ENCODE measurements at places on chromosomes 13 and 19. TPM values are rescaled to one million over a fixed set of nuclear protein-coding genes. Genes with fewer than 3 reads are reported as not detected.

The TMEM190 gene
- total RNA-seq, result not detected

The SUGP1 gene
- 46.1 TPM for total RNA-seq

DNA sequence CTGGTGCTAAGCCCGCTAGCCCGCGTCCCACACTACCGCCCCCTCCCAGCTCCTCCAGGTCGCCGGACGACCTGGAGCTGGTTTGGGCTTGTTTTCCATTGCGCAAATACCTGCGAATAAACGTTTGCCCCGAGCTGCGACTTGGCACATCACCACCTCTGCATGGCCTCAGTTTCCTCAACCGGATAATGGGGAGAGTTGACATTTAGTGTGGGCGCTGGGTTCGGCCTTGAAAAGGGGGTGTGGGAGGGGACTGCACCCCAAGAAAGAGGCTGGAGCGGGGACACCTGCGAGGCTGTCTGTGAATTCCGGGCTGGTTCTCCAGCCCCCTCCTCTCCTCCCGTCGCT, 11.0 kb upstream of the JUND start:
- H3K27ac ChIP-seq, result peak overlapping the region; percentile 22
- H3K4me1 ChIP-seq, result peaks cover 25% of the 10 kb centered on the region
- no peaks in the 10 kb centered on the region for H3K36me3 ChIP-seq
- H3K27me3 ChIP-seq, result no peaks in the 10 kb centered on the region
- H3K4me3 ChIP-seq, result peak overlapping the region; percentile 55

DNA sequence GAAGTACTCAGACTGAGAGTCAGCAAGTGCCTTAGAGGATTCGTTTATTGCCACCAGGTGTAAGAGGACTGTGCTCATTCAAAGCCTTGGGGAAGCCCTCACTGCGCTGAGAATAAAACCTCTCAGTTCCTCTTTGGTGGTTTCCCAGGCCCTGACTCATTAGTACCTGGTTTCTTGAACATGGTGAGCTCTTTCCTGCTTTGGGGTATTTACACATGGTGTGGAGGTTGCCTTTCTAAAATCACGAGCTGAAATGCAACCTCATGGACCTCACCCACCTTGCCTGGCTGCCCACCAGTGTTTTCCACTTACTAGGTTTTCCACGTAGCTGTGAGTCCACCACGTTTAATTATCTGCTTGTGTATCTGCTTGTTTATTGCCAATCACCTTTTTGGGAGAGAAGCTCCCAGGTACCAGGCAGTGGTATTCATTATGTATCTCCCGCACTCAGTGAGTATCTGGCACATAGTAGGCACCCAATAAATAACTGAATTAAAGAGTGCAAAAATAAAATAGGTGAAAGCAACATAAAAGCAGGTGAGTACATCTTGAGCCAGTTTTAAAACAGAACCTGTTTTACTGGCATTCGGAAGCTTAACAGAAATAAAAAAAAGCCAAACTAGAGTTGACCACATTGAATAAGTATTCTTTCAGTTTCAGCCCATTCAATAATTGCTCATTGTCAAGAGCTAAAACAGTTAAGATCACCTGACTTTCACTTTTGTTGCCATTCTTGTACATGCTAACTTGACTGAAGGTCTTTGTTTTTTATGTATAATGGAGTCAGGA, 533.0 kb downstream of the MYO16 start:
- no peak overlapping the region for H3K27ac ChIP-seq
- DNase-seq, result no peak
- no peaks in the 10 kb centered on the region for H3K27me3 ChIP-seq

DNA sequence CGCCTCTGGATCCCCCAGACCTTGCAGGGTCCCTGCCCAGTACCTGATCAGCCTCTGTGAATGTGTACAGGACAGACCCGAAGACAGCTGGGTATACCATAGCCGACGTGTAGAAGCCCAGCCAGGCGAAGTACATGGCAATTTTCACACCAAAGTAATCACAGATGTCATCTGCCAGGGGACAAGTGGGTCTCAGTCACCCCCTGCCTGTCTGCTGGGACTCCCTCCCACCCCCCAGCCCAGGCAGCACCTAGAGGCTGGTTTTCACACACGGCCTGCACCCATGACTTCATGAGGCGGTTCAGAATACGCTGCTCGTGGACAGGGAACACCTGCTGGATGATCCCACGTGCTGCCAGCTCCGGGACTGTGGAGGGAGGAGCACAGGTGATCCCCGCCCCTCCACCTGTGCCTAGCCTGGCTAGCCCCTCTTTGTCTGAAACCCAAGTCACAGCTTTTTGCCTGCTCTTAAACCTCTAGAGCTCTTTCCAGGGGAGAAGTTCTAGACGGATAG, 3.6 kb downstream of the ANO8 start:
- H3K4me3 ChIP-seq, result no peak overlapping the region
- no peak for DNase-seq
- no peak overlapping the region for H3K27ac ChIP-seq
- H3K27me3 ChIP-seq, result peaks cover 17% of the 10 kb centered on the region

- no peaks in the 10 kb centered on the region for H3K36me3 ChIP-seq
- H3K4me1 ChIP-seq, result no peaks in the 10 kb centered on the region
Measured at GRCh38 chr13:99034333-99035085, 56.6 kb upstream of the DOCK9 start.

- DNase-seq, result no peak
- no peak overlapping the region for H3K27ac ChIP-seq
- H3K36me3 ChIP-seq, result no peaks in the 10 kb centered on the region
- no peaks in the 10 kb centered on the region for H3K27me3 ChIP-seq
- H3K4me3 ChIP-seq, result no peak overlapping the region
- H3K4me1 ChIP-seq, result no peaks in the 10 kb centered on the region
Measured at GRCh38 chr19:6717441-6717971, 2.9 kb downstream of the C3 start.

DNA sequence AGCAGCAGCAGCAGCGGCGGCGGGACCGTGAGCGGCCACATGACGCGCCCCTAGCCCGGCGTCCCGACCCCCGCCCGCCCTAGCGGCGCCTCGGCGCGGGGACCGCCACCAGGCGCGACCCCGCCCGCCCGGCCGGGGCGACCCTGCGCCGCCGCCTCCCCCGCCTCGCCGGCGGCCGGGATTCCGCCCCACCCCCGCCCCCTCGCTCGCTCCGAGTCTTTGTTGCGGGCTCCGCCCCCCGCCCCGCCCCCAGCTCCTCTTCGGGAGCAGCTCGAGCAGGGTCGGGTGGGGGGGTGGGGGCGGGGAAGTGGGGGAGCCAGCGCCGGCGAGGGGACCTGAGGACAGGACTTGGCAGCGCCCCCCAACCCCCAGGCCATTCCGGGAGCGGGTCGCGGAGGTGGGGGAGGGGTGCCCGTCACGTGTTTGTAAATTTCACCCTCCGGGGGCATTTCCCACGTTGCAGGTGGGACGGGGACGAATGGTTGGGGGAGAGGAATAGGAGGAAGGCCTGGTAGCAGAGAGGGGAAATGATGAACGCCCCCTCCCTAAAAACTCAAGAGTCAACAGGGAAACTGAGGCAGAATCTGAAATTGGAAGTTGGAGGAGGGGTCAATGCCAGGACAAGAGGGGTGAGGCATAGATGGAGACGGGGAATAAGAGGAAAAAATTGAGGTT, at the start of gene OLFM2:
Gene OLFM2, minus strand, starts transcription at position 190 of the 675 bp plus-strand sequence. Its CDS starts 149 bp downstream, at position 41.
- peak; percentile 90 for DNase-seq
- H3K4me3 ChIP-seq, result peak within 1 kb of the TSS; percentile 91
- peaks cover 33% of the 10 kb centered on the region for H3K27me3 ChIP-seq
- peaks cover 10% of the 10 kb centered on the region for H3K4me1 ChIP-seq
- no peak within 1 kb of the TSS for H3K27ac ChIP-seq
